ENCODE measurements at places on chromosomes 13 and 19.

- peak; percentile 44 for DNase-seq
Measured at GRCh38 chr19:56066152-56067023, 54.7 kb downstream of the ZNF787 start.

DNA sequence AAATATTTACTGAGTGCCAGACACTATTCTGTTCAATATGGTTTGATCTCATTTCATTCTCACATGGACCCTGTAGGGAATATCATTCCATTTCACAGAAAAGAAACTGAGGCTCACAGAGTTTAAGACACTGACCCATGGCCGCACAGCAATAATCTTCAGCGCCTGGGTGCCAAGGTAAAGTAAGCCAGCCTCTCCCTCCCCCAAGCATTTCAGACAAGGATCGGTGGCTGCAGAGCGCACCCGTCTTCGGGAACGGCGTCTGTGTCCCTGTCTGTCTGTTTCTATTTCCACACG lies 4.3 kb upstream of the PDE4A start:
- no peak for DNase-seq

DNA sequence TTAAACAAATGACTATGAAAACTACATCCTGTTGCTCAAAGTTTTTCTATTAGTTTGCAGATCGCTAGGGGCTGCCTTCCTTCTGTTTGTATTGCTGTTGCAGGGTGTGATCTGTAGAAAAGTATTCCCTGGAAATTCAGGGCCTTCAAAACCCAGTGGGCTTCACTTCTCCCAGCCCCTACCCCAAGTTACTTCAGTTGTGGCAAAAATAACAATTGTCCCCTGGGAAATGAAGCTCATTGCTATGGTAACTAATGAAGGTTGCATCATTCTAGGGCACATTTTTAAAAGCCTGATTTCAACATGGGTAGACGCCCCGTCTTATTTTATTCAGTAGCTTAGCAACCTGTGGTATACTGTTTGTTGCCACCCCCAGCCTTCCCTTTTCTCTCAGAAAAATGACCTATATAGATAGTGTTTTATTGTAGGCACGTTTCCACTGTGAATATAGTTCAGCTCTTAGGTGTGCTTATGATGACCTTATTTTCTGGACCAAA lies 60.9 kb downstream of the WDFY2 start:
- DNase-seq = no peak

DNA sequence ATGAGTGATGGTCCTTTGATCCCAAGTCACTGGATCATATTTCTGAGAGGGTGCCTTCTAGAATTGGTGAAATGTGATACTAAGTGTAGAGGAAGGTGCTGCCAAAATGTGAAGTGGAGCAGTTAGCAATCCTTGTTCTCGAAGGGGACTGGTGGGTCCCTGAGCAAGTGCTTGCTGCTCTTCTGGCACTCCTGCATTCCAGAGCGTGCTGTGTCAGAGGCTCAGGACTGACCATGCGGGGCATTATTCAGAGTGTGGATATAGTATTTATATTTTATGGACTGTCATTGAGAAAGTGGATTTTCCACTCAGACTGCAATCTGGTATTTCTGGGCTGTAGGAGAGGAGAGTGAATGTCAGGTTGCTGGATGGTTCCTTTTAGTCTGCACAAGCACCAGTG lies 152.6 kb upstream of the KL start:
- DNase-seq = no peak

GRCh38 chr13:75724752-75725517 lies 88.8 kb downstream of the LMO7 start:
- no peak for DNase-seq

DNA sequence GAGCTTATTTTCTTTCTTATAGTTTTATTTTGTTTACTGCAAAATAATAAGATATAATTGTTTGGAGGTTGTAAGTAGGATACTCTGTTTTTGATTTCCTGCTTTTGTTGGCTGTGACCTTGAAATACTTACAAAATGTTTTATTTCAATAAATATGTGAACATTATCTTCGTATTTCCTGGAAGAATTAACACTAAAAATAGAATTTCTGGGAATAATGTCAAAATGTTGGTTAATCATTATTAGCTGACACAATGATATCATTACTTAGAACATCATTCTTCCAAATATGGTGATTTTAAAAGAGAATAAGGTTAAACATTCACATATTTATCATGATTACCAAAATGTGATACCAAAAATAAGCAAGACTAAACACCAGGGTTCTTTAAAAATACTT lies 1148.6 kb upstream of the PRR20A start:
- no peak for DNase-seq

DNA sequence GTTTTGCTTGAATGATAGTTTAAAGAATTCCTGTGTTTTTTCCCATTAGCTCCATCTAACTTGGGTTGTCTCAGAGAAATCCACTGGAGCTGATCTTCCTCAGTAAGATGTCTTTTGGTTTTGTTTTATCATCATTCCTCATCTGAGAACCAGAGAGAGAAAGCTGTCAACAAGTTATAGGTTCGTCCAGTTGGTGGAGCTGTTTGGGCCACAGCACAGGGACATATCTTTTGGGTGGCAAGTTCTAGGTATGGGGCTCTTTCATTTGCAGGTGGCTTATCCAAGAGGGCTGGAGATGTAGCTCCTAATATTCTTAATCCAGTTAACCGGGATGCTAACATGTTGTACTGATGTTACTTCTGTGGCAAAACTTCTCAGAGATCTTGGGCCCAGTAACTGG lies 174.2 kb downstream of the KCNRG start:
- DNase-seq = no peak

- DNase-seq = no peak
Measured at GRCh38 chr13:102774591-102775520, 1.3 kb upstream of the TEX30 start.

DNA sequence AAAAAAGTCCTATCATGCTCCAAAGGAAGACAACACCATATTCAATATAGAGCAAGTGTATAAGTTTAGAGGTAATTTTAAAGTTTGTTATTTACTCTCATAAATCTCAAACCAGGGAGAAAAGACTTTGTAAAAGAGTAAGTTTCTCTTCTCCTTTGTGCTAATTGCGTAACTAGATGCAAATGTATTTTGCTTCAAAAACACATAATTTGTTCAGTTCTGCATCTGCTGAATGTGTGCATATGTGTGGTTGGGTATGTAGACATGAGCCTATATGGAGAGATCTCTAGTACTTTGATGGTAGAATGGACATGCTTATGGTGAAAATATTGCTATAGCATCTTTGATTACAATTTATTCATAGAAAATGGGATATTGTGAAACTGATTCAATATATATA lies 17.8 kb upstream of the MIR17HG start:
- DNase-seq = no peak

DNA sequence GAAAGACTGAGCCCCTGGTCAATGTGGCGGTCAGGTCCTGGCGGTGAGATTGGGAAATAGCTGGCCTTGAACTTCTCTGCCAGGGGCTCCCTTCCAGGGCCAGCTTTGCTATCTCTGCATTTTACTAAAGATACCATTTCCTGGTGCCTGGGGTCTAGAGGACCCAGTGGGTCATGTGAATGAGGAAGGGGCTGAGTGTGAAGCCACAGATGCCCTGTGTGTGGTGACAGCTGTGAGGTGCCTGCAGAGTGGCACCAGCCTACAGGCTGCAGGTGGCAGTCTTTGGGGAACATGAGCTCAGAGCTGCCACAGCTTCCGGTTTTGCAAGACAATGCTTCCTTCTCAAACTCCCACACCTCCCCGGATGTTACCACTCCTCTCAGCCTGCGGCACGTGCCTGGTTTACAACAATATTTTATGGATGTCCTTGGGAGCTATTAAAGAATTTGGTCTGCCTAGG lies 5.2 kb upstream of the MLNR start:
- no peak for DNase-seq

DNA sequence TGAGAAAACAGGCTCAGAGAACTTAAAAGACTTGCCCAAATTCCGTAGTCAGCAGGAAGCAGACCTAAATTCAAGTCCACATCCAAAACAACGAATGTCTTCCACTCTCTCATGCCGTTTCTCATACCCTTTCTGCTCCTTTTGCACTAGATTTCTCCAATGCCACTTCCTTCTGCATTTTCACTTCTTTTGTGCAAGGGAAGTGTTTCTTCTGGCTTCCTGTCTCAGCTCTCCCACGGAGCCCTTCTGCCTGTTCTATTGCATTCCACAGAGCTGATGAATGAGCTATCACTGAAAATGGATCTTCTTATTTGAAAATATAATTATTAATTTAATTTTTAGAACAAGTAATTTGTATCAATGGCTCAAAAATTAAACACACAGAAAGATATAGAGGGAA lies 56.1 kb upstream of the STK24 start:
- DNase-seq = no peak

GRCh38 chr13:97502181-97502580 lies 68.2 kb downstream of the RAP2A start:
- DNase-seq = no peak

DNA sequence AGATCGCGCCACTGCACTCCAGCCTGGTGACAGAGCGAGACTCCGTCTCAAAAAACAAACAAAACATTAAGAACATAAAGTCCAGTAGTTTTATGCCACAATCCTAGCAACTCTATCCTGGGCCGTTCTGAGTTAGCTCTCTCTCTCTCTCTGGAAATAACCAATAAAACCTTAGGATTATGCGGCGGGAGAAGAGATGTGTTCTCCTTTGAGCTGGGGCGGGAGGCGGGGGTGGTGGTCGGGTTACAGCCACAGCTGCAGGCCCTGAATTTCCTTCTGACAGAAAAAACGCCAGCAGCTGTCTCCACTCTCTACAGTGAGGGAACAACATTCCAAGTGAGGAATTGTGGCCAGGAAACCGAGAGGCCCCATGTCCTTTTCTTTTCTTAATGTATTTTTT lies 9.1 kb upstream of the PNMA8A start:
- DNase-seq = no peak

GRCh38 chr19:17183858-17184321 lies 31.3 kb upstream of the USE1 start:
- DNase-seq = no peak

GRCh38 chr19:31903979-31904378 lies 441.4 kb upstream of the ZNF507 start:
- no peak for DNase-seq

- DNase-seq = no peak
Measured at GRCh38 chr13:55230570-55230908, 1910.2 kb upstream of the PRR20A start.

DNA sequence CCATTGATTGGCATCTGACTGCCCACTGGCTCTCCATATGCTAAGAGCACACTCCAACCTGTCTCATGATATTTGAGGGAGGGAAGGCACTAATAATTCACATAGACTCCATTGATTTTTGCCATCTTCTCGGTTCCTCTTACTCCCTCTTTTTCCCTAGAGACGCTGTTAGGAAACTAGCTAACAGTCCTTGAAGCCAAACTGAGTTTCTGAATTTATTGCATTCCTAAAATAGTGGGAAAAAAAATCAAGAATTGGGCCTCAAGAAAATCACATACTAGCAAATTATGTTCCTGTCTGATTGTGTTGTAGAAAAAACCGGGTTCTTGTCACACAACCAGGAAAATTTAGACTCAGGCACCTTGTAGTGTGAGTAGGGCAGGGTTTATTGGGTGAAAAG lies 86.4 kb upstream of the SLC7A1 start:
- DNase-seq = no peak

DNA sequence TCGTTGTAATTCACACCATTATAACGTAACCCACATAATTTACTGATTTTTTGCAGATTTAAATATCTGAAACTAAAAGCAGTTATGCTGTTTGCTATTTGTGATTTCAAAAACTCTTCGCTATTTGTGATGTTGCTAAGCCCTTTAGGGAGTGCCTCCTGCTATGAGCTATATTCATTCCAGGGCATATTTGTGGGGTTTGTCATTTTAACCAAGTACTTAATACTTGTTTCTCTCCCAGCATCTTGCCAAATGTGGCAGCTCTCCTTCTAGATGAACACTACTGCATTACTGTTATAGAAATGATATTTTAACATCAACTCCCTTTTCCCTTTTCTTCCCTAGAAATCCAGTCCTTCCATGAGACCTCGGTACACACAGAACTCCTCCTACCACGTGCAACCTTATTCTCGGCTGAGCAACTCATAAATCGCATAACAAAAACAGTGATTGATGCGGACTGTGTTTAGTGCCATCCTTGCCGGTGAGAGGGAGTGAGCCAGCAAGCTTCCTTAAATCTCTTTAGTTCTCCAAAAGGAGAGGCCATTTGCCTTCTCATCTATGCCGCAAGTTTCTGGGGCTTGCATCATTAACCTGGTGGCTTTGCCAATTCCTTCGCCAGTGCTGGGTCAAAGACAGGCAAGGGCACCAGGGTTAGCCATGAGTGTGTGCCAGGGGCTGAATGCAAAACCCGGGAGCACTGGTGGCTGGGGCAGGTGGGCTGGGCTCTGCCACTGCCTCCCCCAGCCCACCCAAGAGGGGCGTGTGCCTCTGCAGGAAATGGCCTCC lies 33.4 kb downstream of the RFX2 start:
- DNase-seq = no peak

DNA sequence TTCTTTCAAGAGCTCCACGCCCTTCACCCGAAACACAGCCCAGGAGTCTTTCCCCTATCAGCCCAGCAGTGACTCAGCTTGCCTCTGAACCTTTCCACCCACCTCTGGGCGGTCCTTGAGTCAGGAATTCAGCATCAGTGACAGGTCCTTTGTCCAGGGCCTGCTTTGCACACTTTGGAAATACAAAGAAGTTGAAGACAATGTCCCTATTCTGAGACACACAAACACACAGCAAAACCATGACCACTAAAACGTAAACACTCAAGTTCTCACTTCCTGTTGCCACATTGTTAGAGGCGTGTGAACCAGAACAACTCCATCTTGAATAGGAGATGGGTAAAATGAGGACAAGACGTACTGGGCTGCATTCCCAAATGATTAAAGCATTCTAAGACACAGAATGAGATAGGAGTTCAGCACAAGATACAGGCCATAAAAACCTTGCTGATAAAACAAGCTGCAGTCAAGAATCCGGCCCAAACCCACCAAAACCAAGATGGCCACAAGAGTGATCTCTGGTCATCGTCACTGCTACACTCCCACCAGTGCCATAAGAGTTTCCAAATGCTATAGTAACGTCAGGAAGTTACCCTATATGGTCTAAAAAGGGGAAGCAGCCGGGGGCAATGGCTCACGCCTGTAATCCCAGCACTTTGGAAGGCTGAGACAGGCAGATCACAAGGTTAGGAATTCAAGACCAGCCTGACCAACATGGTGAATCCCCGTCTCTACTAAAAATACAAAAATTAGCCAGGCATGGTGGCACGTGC lies 49.2 kb upstream of the ATP12A start:
- DNase-seq = no peak

DNA sequence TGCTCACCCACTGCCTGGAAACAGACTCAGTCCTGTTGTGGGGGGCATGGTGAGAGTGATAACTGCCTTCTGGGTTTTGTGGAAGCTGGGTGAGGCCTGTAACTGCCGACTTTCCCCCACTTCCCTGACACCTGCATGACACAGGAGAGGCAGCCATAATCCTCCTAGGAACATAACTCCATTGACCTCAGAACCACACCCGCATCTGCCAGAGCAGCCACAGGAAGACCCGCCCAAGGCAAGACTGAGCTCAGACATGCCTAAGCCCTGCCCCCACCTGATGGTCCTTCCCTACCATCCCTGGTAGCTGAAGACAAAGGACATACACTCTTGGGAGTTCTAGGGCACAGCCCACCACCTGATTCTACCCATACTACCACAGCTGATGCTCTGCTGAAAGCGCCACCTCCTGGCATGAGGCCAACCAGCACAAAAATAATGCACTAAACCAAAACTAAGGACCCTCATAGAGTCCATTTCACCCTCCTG lies 326.7 kb downstream of the RBM26 start:
- no peak for DNase-seq

GRCh38 chr13:107138486-107138885 lies 570.5 kb upstream of the ARGLU1 start:
- DNase-seq = no peak
